GM03348 (cell line): ENCODE measurements at places on chromosomes 11 and 22.
A peak's percentile ranks its signal among the peaks of the same experiment; 100 is the strongest.

- peak; percentile 88 for DNase-seq
These were observed 23.5 kb upstream of the TH start for GRCh38 chr11:2194877-2195755.

GRCh38 chr11:68977781-68978625 is 2.8 kb downstream of the MRGPRD start:
- no peak for DNase-seq

GRCh38 chr11:119323532-119324033 is 6.7 kb upstream of the MCAM start:
- peak; percentile 78 for DNase-seq

DNA sequence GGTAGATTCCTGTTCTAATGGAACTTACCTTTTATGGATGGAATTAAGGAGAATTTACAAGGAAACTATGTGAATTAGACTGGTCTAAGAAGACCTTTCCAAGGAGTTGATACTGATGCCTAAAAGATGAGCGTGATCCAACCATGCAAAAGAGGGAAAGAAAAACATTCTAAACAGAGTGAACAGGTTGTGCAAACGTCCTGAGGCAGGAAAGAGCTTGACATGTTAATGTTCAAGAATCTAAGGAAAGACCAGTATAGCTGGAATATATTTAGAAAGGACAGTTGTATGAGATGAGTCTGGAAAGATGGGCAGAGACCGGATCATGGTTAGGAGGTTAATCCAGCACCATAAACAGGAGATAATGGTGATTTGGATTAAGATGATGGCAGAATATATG is 1.3 kb downstream of the DDIAS start:
- DNase-seq: no peak

GRCh38 chr22:46547883-46548244 is 10.4 kb upstream of the CELSR1 start:
- DNase-seq: peak; percentile 91

GRCh38 chr22:20963201-20964052 is 3.6 kb upstream of the AIFM3 start:
- no peak for DNase-seq

- DNase-seq: no peak
These were observed 12.1 kb upstream of the SF1 start for GRCh38 chr11:64790205-64791095.

GRCh38 chr11:59814021-59814420 is 3.4 kb upstream of the MRPL16 start:
- DNase-seq: no peak

GRCh38 chr11:95989076-95989605 is 65.2 kb upstream of the MTMR2 start:
- DNase-seq: no peak

DNA sequence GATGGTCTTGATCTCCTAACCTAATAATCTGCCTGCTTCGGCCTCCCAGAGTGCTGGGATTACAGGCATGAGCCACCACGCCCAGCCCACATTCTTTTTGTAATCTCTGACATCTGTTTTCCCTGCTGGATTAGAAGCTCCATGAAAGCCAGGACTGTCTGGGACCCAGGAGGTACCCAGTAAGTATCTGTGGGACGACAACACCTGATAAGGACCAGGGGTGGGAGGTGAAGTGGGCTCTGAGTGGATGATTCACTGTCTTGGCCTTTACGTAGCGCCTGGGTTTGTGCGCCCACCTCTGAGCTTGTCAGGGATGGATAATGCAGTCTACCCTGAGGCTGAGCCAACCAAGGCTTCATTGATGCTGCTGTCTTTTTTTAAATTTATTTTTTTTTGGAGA is 118.8 kb downstream of the ABTB2 start:
- DNase-seq: no peak

DNA sequence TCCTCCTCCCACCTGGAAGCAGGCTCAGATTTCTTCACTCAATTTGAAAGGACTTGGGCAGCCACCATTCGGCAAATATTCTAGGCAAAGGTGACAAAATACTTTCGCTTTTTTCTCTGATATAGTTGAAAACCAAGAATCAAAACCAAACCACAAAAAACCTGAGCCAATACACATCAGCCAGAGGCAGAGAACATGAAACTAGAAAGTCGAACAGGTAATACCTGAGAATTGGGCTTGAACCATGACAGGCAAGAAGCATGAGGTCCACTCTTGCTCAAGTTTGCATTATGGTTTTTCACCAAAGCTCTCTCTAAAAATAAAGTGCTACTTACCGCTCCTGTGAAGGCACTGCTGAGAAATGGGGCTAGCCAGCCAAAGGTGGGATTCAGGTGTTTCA is 26.2 kb upstream of the LDLRAD3 start:
- no peak for DNase-seq

DNA sequence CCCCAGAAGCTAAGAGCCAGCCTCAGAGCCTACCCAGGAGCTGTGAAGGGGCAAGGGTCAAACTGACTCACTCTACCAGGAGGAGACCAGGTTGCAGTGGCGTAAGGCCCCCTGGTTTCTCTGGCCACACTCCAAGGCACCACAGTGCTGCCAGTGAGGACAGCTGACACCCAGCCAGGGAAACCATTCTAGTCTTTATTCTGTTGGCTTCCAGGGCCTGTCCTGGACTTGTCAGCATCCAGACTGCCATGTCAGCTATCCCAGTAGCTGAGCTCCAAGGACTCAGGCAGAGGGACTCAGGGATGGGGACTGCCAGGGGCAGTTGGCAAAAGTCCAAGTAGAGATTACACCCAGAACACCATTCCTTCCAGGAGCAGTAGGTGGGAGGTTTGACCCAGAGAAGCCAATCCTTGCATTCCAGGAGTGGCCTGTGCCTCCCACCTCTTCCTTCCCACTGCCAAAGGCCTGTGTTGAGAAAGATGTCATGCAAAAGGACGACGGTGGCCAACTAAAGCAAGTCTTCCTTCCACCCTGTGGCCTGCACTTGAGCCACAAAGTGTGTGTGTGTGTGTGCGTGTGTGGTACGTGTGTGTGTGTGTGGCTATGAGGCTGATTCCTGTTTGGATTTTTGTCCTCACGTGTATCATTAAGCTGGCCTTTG is 3.6 kb upstream of the MAPK8IP1 start:
- no peak for DNase-seq

DNA sequence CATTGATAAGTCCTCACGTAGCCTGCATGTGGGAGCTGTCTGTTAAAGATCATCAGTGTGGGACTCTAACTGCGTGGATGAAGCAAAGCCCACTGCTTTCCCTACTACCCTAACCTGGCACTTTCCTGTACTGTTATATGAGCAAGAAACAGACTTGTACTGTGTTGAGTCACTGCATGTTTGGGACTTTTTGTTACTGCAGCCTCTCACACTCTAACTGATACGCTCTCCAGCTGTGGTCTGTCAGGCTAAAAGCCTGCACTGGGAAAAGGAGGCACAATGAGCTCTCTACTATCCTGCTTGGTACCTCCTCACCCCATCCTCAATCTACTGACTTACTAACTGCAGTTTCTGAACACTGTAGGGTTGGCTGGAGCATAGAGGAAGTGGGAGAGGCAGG is 93.7 kb upstream of the PLET1 start:
- DNase-seq: no peak

DNA sequence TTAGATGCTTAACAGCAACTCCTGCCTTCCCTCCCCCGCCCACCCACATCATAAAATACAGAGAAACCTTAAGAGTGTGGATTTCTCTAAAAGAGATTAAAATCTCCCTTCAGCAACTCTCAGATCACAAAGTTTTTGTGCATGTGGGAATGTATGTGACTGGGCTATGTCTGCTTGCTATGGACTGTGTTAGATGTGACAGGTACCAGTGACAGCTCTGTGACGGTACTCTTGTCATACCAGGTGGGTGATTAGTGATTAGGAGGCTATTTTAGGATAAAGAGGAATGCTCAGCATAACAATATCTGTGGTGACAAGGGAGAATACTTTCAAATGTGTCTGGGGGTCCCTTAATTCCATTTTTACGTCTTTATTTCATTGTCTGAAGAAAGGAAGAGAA is 60.2 kb downstream of the SYT9 start:
- no peak for DNase-seq

DNA sequence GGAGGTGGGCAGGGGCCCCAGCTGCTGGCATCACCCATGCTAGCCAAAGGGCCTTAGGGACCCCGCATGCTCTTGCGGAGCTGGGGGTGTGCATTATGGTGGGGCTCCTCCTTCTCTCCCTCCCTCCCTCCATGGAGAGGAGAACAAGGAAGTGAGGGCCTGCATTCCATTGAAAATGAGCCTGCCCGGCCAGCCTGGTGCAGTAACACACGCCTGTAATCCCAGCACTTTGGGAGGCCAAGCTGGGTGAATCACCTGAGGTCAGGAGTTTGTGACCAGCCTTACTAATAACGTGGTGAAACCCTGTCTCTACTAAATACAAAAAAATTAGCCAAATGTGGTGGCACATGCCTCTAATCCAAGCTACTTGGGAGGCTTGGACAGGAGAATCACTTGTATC is 22.4 kb downstream of the SNAP29 start:
- no peak for DNase-seq

DNA sequence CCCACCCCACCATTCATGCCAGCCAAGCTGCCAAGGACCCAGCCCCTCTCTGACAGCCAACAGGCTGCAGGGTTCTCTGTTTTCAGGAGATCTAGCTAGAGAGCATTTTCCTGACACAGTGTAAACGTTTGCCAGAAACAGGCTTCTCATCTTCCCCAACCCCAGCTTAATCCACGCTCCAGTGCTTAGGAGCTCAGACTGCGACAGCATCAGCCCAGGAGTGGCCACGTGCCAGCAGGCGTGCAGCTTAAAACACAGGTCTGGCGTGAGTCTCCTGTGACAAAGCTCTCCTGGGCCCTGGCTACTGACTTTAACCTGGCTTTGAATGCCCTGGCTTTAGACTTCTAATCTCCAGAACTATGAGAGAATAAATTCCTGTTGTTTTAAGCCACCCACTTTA is 66.6 kb downstream of the GALNT18 start:
- no peak for DNase-seq

DNA sequence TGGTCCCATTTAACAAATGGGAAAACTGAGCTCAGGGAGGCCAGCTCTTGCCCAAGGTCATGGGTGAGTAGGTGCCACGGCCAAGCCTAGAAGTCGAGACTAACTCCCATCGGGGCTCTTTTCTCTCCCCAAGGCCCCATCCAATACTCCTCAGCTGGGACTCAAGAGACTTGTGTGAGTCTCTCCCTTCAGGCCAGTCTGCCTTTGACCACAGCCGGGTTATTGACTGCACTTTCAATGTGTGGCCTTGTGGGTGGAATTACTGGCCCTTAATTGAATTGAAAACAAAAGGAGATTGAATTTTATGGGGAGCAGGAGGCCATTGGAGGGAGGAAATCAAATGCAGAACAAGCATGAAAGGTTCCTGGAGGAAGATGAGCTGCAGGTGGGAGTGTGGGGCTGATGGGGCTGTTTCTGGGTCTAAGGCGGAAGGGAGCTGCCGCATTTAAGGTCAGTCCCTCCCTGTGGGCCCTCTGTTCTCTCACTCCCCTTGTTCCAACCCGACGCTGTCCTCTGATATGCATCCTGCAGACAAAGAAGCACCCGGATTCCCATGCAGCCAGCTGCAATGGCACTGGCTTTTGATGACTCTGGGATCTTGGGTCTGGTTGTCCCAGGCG is 552.8 kb downstream of the MIAT start:
- no peak for DNase-seq

GRCh38 chr11:105910095-105910715 is 111.8 kb downstream of the MSANTD4 start:
- no peak for DNase-seq

DNA sequence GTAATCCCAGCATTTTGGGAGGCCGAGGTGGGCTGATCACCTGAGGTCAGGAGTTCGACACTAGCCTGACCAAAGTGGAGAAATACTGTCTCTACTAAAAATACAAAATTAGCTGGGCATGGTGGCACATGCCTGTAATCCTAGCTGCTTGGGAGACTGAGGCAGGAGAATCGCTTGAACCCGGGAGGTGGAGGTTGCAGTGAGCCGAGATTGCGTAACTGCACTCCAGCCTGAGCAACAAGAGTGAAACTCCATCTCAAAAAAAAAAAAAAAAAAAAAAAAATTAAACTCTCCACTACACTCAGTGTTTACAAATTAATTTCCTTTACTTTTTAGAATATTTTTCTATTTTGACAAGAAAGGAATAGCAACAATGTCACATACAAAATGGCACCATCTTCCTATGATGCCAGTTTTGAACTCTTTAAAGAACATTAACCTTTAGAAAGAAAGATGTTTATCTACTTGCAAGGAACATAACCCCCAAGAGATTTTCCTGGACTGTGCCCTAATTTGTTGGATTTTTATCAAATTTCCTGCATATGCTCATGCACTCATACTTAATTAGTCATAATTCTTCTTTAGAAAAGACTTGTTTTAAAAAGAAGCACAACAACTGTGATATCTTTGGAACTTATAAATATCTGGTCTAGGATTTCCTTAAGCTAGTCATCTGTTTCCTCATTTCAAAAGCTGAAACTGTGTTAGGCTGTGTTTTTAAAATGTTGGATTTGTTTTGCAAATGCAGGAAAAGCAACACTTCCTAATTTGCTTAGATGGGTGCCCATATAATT is 22.6 kb upstream of the HIPK3 start:
- no peak for DNase-seq

DNA sequence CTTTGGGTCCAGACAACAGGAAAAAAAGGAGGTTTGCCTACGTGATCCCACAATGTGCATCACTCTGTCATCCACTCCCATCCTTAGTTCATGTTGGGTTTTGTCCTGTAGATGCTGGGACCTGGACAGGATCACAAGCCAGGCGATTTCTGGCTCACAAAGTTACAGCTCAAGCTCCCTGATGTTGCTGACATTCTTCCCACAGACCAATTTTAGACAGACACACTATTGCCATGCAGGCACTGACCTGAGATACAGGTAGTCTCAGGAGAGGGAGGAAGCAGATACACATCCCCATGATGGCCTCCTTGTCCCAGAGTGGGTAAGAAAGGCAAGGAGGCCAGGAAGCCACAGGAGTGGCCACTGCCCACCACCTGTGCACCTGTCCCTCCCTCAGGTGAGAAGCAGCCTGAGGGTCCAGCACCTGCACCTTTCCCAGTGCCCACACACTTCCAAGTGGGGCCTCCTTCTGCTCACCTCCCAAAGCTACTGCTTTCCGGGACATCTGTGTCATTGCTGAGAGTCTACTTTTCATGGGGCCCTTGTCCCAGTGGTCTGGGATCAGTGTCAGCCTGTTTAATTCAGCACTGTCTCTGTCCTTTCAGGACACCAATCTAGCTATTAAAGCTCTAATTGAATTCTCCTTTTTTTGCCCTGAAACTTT is 52.0 kb upstream of the TOP3B start:
- DNase-seq: no peak
